Bladder microvascular endothelial cell (primary cell): ENCODE measurements at places on chromosomes 3 and 15. TPM values are rescaled to one million over a fixed set of nuclear protein-coding genes. Genes with fewer than 3 reads are reported as not detected.

The GOLGA8S gene
- under 0.01 TPM in 1 of 2 replicates, not detected in the other for total RNA-seq

The TM4SF4 gene
- not detected in 2 replicates for total RNA-seq

The LRRC31 gene
- not detected in 2 replicates for total RNA-seq

The IL12A gene
- total RNA-seq, result 0.76 and 0.81 TPM in 2 replicates

The CLSTN2 gene
- under 0.01 and 1.5 TPM in 2 replicates for total RNA-seq

The GMPS gene
- total RNA-seq, result 10.0 and 33.7 TPM in 2 replicates

The GPR156 gene
- total RNA-seq, result 0.06 TPM in 1 of 2 replicates, not detected in the other
